ENCODE measurements at places on chromosomes 4 and X.
A peak's percentile ranks its signal among the peaks of the same experiment; 100 is the strongest.

- peak; percentile 47 for DNase-seq
Measured at GRCh38 chrX:8743126-8743732, 11.3 kb upstream of the ANOS1 start.

DNA sequence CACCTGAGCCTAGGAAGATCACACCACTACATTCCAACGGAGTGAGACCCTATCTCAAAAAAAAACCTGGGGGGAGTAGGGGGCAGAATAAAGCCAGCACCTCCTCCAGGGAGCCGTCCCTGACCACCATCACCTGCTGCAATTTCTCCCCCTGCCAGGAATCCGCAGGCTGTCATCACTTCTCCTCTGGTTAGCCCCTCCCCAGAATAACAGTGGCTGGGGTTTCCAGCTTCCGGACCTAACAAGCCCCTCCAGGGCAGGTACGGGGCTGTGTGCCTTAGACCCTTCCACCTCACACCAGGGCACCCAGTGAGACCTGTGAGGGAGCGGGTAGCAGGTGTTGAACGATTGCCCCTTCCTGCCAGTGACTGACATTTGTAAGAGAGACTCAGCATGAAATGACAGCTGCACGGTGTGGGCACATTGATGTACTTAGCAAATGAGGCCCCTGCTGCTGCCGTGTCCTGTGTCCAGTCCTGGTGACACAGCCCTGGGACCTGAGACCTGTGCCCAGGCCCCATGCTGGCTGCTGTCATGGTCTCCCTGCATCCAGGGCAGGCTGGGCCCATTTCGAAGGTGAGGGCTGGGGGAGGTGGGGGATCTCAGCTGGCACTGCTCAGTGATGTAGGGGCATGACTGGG is 6.7 kb upstream of the WFS1 start:
- no peak for DNase-seq

DNA sequence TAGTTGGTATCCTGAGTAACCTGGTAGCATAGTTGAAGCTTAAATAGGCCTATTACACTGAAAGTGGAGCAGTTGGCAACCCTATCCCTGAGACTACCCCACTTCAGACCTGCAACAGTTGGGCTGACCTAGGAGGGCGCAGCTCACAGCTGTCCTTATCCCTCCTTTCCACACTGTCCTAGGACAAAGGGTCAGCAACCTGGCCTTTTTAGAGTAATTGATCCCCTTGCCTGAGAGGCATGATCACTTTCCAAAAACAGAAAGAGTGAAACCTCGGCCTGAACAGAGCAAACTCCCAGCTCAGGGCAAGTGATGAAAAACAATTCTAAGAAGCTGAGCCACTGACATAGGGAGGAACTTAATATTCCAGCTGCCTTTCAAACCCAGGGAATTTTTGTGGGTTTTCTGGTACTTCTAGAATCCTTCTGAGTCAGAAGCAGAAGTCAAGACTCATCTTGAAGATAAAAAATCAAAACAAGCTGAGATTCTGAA is 94.9 kb upstream of the MYOZ2 start:
- peak; percentile 95 for DNase-seq

- DNase-seq: peak; percentile 73
Measured at GRCh38 chrX:31223817-31224216, 152.0 kb upstream of the FTHL17 start.

DNA sequence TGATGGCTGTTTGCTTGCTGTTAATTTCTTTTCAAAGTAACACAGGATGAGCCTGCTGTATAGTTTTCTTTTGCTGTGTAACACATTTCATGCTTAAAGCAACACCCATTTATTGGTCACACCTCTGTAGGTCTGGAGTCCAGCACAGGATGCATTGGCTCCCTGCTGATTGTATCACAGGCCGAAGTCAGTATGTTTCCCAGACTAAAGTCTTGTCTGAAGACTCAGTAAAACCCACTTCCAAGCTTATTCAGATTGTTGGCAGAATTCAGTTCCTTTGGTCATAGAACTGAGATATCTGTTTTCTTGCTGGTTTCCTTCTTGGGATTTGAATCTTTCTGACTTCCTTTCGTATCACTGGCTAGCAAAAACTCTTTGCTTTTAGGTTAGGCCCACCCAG is 54.3 kb downstream of the LRP2BP start:
- DNase-seq: no peak

DNA sequence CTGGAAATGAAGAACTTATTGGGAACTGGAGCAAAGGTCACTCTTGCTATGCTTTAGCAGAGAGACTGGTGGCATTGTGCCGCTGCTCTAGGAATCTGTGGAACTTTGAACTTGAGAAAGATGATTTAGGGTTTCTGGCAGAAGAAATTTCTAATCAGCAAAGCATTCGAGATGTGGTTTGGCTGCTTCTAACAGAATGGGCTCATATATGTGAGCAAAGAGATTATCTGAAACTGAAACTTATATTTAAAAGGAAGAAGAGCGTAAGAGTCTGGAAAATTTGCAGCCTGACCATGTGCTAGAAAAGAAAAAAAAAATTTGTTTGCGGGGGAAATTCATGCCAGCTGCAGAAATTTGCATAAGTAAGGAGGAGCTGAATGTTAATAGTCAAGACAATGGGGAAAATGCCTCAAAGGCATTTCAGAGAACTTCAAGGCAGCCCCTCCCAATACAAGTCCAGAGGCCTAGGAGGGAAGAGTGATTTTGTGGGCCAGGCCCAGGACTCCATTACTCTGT is 35.9 kb upstream of the PAPSS1 start:
- DNase-seq: peak; percentile 61

- DNase-seq: peak; percentile 62
Measured at GRCh38 chrX:9163214-9163709, 129.3 kb upstream of the FAM9B start.

- peak; percentile 56 for DNase-seq
Measured at GRCh38 chr4:155966731-155967395, 13.2 kb upstream of the CTSO start.

GRCh38 chr4:114875630-114876029 is 237.8 kb downstream of the NDST4 start:
- DNase-seq: no peak

DNA sequence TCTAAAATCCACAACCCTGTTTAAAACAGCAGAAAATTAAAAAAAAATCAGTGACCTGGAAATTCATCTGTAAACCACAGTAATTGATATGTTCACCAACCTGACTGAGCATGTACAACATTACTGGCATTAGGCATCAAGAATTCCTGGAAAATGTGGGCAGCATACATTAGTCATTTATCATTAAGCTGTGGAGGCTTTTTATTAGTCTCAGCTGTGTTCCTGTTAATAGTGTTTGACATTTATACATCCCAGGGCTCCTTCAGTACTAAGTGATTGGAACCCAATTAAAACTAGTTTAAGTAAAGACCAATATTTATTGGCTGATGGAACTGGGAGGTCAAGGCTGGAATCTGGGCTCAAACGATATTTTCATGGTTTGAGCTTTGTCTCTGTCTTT is 227.3 kb upstream of the GIMD1 start:
- no peak for DNase-seq

DNA sequence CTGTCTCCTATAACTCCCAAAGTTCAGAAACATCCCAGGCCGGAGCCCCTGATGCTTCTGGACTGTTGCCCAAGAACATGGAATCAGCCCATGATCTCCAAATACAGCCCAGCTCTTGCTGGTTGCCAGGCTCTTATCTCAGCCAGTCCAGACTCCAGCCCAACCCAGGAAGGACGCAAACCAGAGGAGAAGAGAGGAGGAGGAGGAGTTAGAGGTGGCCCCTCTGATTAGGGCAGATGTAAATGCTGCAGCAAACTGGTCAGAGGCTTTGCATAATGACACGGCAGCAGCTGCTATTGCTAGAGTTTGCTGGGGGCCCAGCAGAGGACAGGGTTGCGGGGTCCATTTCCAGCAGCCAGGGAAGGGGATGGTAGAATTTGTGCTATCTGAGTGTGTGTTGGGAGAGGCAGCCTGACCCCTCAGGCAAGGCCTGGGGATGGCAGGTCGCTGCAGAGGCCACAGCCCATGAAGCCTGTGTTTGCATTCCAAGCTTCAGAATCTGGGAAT is 4.2 kb upstream of the OTUD5 start:
- no peak for DNase-seq

DNA sequence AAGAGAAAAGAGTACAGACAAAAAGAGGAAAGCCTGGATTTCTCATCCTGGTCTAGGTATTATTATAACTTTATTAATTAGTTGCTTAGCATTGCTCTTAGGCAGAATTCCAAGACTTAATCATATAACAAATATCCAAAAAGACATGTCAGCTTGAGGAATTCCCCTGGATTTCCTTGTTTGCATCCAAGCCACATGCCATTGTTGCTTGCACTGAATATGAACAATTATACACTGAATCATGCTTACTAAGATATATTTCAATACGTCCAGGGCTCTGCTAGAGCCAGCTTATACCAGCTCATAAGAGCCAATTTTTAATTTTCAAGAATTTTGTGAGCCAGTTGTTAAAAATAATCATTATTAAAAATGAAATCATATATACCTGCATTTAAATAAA is 5.5 kb upstream of the TLR10 start:
- DNase-seq: peak; percentile 52

DNA sequence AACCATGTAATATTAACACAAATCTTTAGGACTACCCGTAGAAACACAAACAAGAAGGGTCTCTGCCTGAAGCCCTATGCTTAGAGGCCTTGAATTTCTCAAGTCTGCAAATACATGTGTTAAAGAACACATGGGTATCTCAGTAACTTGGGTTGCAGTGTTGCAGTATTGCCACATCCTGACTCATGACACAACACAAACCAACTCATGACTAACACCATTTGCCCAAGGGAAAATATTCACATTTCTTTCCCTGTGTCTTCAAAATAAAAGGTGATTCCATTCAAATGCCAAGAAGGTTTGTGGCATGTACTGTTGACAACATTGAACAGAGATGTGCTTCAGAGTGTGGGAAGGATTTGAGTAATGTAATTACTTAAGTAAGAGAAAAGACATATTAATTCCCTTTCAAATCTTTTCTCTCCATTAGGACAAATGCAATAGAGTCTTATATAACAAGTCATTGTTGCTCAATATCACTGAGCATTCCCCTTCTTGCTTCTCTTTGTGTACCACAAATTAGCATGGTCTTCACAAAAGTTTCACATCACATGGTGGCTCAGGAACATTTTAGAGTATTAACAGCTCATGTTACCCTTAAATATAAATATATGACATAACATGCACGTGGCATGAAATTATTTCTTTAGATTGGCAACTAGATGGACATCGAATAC is 487.1 kb downstream of the STPG2 start:
- DNase-seq: peak; percentile 80

GRCh38 chr4:46444318-46445000 is 54.5 kb upstream of the GABRA2 start:
- DNase-seq: no peak

DNA sequence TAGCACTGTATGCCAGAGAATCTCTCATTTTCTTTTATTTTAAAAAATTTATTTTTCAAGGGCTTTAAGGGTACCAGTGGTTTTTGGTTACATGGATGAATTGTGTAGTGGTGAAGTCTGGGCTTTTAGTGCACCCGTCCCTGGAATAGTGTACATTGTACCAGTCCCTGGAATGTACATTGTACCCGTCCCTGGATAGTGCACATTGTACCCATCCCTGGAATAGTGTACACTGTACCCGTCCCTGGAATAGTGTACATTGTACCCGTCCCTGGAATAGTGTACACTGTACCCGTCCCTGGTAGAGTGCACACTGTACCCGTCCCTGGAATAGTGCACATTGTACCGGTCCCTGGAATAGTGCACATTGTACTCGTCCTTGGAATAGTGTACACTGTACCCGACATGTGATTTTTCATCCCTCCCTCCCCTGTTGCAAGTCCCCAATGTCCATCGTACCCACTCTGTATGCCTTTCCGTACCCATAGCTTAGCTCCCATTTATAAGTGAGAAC is 56.1 kb upstream of the HELT start:
- DNase-seq: no peak

- no peak for DNase-seq
Measured at GRCh38 chr4:64893205-64893604, 484.0 kb upstream of the TECRL start.

DNA sequence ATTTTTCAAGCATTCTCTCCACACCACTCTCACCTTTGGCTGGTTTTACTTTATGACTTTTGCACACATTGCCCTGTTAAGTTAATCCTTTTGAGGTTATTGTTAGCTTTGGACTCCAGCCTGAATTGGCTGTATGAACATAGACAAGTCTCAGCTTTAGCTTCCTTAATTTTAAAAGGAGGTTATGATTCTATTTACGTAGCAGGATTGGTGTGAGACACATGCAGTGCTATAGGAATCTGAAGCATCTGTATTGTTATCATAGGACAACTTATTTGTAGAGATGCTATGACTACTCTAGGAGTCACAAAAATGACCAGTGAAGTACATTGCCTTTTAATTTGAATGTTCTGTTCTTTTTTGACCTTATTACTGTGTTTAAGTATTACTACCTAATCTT is 15.7 kb downstream of the PGAM4 start:
- peak; percentile 37 for DNase-seq

DNA sequence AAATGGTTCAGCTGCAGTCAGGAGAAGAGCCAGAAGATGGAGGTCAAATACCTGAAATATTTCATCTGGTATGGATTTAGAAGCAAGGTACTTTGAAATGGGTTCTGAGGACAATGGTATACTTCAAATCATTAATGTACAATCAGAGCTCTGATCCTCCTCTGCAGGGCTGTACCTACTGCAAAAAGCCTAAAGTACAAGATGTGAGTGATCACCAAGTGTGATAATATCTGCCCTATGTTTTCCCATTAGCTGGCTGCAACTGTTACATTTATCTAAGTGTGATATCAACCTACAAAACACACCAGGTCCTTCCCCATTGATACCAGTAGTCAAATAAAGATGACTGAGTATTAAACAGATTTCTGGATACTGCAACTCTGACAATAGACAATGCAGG is 25.1 kb downstream of the HDX start:
- no peak for DNase-seq

- DNase-seq: no peak
Measured at GRCh38 chr4:187983746-187984145, 11.8 kb upstream of the ZFP42 start.

- peak; percentile 7 for DNase-seq
Measured at GRCh38 chr4:42655921-42656678, 805 bp downstream of the ATP8A1 start.

- DNase-seq: no peak
Measured at GRCh38 chr4:69196209-69196965, 18.2 kb downstream of the UGT2B11 start.

All from EH (cell line).